ENCODE measurements at places on chromosomes 7 and 10.

DNA sequence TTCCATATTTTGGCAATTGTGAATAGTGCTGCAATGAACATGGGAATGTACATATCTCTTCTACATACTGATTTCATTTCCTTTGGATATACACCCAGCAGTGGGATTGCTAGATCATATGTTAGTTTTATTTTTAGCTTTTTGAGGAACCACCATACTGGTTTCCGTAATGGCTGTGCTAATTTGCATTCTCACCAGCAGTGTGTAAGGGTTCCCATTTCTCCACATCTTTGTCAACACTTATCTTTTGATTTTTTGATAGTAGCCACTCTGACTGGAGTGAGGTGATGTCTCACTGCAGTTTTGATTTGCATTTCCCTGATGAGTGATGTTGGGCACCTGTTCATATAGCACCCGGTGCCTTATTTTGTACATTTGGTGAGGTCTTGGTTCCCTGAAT is 519.6 kb downstream of the REEP3 start:
- no peak for DNase-seq

DNA sequence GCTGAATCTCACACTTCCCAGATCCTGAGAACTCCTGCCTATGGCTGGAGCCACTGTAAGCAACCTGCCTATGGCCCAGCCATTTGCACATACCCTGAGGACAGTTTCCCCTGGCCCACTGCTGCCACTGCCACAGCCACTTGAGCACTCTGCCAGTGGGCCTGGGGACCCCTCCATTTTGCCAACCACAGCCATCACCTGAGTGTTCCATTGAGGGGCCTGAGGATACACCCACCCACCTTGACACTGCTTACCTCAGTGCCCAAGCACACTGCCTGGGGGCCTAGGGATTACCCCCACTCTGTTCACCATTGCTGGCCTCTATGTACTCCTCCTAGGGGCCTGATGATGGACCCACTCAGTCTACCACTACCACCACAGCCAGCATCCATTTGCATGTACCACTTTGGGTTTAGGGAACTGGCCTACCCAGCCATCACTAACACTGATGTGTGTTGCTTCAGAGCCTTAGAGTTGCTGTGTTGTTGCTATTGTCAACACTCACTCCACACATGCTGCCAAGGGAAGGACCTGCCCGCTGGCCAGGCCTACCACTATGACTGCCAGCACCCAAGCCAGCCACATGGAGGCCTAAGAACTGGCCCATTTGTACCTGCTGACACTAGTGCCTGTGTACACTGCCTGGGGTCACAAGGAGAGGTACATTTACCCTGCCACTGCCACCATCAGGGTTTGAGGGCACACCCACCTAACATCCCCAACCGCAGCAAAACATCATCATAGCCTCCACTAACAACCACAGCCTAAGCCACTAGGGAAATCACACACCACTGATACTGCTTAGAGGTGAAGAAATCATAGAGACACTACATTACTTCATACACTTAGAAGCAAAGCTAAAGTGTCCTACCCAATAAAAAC is 45.9 kb upstream of the ANTXRL start:
- DNase-seq, result no peak

- no peak for DNase-seq
These were observed 140.5 kb upstream of the SH2B2 start for GRCh38 chr7:102146122-102146521.

- no peak for DNase-seq
These were observed 573 bp upstream of the PON2 start for GRCh38 chr7:95435422-95435780.

- DNase-seq, result no peak
These were observed 40.1 kb downstream of the IQUB start for GRCh38 chr7:123494193-123494796.

GRCh38 chr10:7533657-7534479 is 123.0 kb upstream of the SFMBT2 start:
- no peak for DNase-seq

DNA sequence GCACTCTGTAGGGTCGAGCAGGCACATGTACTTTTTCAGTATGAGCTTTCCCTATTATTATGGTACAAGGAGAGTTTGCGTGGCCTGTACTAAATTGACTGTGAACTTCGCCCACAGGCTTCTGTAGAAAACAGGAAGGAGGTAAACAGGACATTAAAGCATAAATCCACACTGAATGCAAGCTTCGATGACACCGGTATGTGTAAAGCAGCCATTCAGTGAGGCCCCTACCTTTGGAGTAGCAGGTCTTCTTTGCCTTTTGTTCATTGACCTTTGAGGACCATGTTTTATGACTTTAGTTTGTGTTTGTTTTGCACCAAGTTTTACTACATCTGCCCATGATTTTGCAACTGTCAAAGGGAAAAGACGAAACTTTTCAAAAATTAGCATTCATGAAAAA is 14.5 kb downstream of the MKI67 start:
- DNase-seq, result no peak

- DNase-seq, result no peak
These were observed 61.5 kb downstream of the CHN2 start for GRCh38 chr7:29255906-29256692.

GRCh38 chr10:47336387-47337134 is 11.6 kb upstream of the RBP3 start:
- DNase-seq, result peak; percentile 35

- no peak for DNase-seq
These were observed 551.7 kb upstream of the POT1 start for GRCh38 chr7:125481323-125481722.

DNA sequence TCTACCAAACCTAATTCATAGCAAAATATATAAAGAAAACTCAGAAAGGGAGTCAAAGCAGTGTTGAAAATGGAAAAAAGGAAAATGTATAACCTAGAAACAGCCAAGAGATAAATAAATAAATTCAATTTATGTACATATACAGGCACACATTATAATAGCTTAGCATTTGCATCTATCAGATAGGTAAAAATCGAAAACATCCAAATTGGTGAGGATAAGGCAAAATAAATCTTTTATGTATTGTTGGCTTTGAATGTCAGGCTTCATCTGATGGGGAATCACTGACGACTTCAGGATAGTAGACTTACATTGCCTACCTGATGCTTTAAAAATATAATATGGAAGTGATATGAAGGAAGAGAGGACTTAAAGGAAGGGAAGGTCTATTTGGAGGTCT is 20.6 kb upstream of the CHRM2 start:
- no peak for DNase-seq

GRCh38 chr10:116440330-116441030 is 12.8 kb downstream of the PNLIPRP3 start:
- no peak for DNase-seq

GRCh38 chr10:9097206-9097990 is 1042.9 kb downstream of the GATA3 start:
- no peak for DNase-seq

- no peak for DNase-seq
These were observed 2.7 kb downstream of the CDCA7L start for GRCh38 chr7:21942955-21943354.

- DNase-seq, result peak; percentile 82
These were observed at the start of gene MINDY3 for GRCh38 chr10:15859906-15860691. TSS of gene MINDY3 (minus strand) at chr10:15860507. CDS start at chr10:15860299, 208 bp downstream.

- no peak for DNase-seq
These were observed 201.2 kb upstream of the GRB10 start for GRCh38 chr7:50983850-50984249.

GRCh38 chr10:2731940-2732339 is 335.4 kb upstream of the PFKP start:
- DNase-seq, result no peak

DNA sequence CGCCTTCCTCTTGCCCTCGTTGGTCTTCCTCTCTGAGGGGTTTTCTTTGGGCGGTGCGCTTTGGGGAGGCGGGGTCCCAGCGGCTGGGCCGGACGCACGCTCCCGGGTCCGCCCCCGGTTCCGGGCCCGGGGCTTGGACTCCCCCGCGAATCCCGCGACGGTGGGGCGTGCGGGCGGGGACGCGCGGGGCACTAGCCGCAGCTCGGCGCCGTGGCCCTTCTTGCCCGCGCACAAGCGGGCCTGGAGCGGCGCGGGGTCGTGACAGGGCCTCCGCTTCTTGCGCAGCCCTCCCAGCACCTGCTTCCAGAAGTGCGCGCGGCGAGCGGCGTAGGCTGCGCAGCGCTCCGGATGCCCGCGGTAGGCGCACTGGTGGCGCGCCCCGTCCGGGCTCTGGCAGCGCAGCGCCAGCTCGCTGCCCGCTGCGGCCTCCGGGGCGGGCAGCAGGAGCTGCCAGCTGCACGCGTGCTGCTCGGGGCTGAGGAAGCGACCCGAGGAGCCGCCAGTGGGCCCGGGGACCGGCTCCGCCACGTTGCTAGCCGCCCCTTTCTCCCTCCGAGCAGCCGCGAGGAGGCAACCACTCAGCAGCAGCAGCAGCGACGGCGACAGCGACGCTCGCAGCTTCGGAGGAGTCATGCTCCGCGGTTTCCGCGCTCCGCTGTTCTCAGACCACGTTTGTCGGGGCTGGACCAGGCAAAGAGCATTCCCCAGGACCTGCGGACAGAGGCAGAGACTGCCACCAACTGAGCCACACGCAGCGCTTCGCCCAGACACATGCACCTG is 759 bp downstream of the FGFBP3 start:
- DNase-seq, result no peak

DNA sequence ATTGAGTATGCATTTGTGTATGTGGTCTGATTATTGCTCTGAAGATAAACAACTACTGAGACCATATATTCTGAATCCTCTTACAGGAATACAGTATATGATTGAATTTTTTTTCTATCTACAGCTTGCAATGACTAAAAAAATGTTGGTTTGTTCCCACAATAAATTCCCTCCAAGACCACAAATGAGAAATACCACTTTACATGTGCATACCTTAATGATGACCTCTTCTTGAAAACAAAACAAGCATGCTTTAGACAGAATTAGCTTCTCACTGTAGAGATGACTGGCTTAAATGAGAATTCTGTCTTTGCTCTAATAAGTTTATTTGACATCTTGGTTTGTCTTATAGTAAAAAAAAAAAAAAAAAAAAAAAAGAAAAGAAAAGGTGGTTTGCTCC is 241.5 kb downstream of the PCDH15 start:
- DNase-seq, result no peak

GRCh38 chr7:44384586-44385433 is 59.4 kb upstream of the CAMK2B start:
- DNase-seq, result no peak

GRCh38 chr7:11714676-11715075 is 117.3 kb downstream of the THSD7A start:
- DNase-seq, result no peak

DNA sequence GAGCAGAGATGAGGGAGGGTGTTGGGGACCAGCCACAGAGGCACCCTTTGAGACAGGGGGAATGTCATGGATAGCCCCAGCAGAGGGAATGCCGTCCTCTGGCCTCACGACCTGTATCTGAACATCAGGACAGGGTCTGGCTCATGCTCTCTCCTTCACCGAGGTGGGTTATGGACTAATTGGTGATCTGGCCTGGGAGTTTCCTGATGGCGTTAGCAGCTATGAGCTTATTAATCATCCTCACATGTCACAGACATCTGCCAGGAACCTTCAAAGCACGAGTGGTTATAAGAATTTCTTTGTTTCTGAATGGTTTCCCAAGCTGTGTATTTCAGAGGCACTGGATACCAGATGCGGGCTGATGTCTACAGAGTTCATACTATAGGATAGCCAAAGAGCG is 6.9 kb downstream of the CPA4 start:
- no peak for DNase-seq

- DNase-seq, result peak; percentile 48
These were observed 6.9 kb downstream of the C10orf105 start for GRCh38 chr10:71712572-71713134.

- peak; percentile 22 for DNase-seq
These were observed 124.8 kb upstream of the TMEM72 start for GRCh38 chr10:44786286-44786850.

DNA sequence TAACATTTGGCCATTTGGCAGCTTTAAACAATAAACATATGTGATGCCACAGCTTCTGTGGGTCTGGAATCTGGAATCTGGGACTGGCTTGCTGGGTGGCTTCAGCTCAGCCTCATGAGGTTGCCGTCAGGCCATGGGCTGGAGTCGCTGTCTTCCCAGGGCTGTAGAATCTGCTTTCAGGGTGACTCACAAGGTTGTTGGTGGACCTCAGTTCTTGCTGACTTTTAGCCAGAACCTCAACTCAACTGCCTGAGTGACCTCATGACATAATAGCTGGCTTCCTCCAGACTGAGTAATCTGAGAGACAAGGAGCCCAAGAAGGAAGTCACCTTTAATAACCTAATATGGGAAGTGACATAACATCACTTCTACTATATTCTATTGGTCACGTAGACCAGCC is 44.6 kb upstream of the TSPAN13 start:
- no peak for DNase-seq

- no peak for DNase-seq
These were observed 492.4 kb upstream of the STEAP1 start for GRCh38 chr7:89661876-89662275.

- DNase-seq, result no peak
These were observed 69.5 kb upstream of the PODXL start for GRCh38 chr7:131625817-131626372.

GRCh38 chr7:151877911-151878835 is 1.3 kb upstream of the PRKAG2 start:
- DNase-seq, result no peak

GRCh38 chr10:52226197-52226847 is 87.8 kb upstream of the DKK1 start:
- DNase-seq, result no peak

DNA sequence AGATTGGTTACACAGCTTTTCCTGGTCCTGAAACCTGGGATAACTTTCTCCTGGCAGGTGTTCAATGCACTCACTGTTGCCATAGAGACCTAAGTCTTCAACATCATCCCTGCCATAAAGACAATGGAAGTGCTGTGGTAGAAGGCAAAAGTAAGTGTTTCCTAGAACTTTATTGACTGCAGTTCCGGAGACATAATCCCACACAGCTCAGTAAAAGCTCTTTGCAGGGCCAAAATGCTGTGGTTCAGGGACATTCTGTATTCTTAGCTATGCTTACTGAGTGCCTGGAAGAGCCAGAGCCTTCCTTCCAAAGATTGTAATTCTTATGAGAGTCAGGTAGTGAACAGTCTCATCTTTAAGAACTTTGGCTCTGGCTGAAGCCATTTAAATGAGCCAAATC is 5.3 kb downstream of the WIPF3 start:
- no peak for DNase-seq

DNA sequence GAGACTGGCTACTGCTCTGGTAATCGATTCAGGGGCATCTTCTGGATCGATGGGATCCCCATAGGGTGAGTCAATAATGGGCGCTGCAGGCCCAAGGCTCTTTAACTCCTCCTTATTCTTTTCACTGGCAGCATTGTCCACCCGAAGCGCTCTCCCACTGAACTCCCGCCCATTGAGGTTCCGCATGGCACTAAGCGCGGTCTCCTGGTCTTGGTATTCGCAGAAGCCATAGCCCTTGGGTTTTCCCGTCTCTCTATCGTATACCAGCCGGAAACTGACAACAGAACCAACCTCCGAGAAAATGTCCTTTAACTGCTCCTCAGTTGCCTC is 285 bp downstream of the CSTF2T start:
- DNase-seq, result no peak

- DNase-seq, result no peak
These were observed 849 bp downstream of the LRRN3 start for GRCh38 chr7:111091593-111092358.
